ENCODE measurements at places on chromosomes 3 and 15.

- DNase-seq, result no peak
Measured at GRCh38 chr15:90531147-90531546, 1.4 kb downstream of the CRTC3 start.

GRCh38 chr3:127487196-127487595 lies 103.3 kb downstream of the TPRA1 start:
- no peak for DNase-seq

DNA sequence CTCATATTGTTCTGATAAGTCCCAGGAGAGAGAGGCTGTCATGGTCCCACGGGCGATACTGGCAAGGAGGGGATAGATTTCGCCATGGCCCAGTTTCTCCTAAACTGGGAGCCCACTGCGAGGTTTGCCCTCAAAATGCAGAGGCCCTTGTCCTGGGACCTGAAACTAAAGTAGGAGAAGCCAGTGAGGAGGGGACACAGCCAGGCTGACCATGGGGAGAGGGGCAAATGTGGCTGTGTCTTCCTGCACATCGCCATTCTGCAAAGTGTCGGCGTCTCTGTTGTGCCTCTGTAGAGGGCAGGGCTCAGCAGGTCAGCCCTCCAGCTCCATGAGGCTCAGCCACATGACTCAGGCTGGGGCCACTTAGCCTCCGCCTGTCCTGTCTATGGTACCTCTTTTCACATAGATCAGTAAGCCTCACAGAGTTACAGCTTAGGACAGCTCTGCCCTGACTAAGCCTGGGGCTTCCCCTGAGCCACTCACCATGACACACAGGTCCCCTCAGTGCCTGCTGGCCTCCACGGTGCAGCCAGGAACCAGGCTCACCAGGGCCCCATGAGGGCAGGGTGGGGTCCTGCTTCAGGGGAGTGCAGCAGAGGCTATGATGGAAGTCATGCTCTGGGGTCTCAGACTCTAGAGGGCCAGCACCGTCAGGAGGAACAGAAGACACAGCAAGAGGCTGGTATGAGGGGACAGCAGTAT lies 28.6 kb upstream of the PLXNA1 start:
- no peak for DNase-seq

DNA sequence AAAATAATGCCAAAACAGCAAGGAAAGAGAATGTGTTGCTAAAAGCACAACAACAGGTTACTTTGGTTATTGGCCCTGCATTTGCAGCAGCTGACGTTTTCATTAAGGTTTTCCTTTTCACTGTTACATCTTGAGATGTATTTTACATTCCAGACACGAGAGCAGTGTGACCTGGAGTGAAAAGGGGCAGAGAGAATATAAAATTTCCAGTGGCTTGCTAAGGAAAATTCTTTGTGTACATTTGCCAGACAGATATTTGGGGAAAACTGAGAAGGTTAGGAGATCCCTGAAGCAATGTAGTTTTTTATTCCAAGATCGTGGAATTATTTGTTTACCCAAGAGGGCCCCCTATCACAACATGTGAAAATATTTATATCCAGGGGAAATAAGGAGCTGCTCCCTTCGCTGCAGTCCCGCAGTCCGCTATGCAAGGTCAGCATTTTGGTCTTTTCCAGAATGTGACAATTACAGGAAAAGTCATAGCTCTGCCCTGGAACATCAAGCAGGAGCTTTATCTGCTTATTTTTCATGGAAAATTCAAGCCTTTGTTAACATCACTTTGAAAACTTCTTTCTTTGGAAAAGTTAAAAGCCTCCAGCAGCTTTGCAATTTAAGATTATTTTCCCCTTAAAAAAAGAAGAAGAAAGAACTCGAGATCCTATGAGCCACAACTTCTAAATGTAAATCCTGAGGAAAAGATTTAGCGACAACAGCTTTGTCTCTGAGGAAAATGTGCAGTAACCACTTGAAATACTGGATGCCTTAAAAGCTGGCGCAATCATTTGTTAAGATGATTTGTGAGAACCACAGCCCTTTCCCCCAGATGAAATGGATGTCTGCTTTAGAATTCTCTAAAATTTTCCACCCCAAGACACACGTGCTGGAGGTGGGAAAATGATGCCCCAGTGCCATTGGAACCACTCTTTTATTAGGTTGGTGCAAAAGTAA lies 256.4 kb upstream of the TPM1 start:
- DNase-seq, result no peak

DNA sequence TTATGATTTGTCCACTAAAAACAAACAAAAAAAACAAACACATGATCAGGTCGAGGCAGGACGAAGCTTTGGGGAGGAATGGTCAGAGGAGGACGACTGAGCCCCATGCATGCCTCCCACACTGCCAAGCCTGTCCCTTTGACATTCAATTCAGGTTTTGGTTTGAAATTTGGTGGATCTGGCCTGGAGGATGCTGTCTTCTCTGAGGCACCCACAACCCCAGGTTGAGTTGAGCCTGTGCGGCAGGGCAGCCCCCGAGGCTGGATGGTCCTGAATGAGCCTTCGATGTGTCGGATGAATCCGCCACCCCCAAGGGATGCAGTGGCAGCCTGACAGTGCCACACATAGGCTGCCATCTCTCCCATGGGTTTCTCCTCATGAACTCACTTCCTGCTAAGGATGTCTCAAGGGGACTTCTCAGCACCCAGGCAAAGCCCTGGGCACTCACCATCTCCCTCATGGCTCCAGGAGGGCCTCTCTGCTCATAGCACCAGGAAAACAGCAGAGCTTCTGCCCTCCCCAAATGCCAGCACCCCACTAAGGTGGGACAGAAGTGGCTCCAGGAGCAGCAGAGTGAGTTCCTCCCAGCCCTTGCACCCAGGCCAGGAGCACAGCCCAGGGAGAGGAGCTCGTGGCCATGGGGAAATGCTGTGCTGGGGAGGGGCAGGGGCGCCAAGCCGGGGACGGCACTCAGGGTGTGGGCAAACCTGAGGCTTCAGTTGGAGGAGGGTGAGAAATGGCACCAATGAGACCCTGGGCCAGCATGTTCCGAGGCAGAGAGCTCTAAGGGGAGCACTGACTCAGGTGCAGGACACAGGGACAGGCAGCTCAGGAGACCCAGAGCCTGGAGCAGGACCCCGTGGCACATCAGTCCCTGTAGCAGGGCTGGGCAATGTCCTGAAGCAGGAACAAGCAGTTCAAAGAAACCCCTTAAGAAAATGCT lies 18.5 kb downstream of the PRR23E start:
- DNase-seq, result no peak

GRCh38 chr3:177835008-177835407 lies 637.7 kb upstream of the TBL1XR1 start:
- peak; percentile 14 for DNase-seq

DNA sequence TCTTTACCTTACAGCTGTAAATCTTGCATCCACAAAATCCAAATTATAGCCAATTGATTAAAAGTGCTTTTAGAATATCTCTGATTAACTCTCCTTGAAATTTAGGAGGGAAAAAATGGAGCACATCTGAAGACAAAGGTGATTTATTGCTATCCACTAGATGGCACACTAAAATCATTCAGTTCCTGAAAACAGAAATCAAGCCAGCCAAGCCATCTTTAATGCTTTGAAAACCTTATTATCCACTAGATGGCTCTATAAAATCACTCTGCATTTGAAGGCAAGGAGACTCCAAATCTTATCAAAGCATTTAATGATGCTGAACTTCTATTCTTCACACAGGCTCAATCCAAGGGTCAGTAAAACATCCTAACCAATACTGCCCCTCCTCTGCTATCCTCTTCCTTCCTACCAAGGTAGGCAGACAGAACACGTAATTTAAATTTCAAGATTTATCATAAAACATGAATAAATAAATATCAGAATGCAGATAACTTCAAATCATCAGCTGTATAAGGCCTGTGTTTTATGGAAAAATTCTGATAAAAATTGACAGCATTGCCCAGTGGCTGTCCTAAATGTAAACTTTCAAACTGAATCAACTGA lies 48.4 kb downstream of the GOLIM4 start:
- peak; percentile 96 for DNase-seq

DNA sequence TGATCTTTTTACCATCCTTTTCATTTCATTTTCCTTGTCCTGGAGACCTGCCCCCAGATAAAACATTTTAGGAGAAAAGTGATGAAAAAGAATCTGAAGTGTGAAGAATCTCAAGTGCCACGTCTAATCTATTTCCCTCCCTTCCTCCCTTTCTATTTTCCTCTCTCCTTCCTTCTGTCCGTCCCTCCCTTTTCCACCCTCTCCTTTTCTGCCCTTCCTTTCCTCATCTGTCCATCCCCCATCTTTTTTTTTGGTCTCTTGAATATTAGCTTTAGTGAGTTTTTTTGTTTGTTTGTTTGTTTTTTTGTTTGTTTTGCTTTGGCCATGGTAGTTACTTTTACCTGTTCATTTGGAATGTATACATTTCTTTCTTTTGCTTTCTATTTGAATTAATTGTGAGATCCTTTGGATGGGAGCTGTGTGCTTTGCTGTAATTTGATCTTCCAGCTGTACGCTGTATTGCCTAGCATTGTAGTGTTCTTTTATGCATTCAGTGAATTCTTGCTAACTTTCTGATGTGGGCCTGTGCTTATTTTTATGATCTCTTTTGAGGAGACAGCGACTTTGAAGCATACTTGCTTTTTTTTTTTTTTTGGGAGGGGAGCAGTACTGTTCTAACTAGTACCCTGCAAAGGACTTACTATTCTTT lies 19.2 kb downstream of the CDIN1 start:
- DNase-seq, result no peak

DNA sequence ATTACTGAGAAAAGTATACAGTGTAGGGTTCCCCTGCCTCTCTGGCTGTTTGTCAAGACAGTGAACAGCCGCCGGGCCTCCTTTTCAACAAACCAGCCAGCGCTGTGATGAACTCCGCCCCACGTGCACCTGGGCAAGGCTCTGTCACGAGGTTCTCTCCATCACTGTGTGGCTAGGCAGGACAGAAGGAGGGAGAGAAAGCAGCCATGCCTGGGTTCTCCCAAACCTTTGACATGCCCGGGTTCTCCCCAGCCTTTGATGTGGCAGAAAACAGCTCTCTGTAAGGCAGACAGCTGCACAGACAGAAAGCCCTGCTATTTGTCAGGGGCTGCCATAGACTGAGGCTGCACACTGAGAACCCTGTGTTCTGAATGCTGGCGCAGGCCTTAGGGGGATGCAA lies 101.4 kb upstream of the TRPM1 start:
- no peak for DNase-seq

DNA sequence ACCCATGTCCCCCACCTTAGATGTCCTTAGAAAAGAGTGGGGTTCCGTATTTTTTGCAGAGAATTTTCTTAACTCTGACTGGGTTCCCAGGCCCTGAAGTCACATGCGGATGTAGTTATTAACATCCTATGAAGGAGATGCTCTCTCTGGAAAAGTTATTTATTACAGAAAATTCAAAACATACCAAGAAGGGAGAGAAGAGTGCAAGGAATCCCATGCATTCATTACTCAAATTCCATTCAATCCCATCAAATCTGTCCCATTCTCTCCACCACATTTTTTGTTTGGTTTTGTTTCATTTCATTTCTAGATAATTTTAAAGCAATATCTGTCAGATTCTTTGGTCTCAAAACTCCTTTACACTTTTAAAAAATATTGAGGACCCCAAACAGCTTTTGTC lies 34.3 kb upstream of the ANKRD34C start:
- no peak for DNase-seq

DNA sequence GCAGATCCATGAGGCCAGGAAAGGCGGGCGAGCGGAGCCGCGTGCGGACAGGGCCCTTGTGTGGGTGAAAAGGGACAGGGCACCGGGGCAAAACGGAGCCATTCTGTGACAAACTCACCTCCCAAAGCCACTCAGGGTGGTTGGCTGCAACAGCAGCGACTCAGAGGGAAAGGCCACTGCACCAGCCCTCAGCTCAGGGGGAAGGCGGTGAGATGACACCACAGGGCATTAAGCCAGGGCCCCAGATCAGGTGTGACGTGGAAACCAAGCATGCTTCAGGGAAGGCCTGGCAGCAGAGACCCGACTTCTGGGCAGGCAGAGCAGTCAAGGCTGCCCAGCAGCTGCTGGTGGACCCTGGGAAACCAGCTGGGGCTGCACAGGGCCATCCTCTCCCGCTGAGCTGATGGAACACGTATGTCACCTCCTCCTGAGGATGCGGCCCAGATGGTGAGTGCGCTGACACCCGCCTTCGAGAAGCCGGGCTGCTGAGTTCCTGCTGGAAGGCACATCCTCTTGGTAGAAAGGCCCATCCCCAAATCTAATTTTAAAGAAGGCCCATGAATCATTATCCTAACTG lies 82.3 kb downstream of the CHSY1 start:
- no peak for DNase-seq

DNA sequence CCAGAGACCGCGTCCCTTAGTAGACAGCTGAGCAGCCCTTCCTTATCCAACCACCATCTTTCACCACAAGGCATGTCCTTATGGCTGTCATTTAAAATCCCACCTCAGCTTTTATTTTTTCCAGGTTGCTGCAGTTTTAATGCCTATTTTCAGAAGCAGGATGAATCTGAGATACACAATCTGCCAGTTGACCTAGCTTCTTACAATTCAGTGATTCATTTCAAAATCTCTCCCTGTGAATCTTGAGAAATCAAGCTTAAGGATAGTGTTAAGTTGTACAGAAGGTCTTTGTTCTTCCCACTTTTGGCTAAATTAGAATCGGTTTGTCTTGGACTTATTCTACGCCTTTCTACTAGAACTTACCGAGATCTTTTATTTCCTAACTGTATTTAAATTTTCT lies 522.3 kb upstream of the CFAP20DC start:
- no peak for DNase-seq

DNA sequence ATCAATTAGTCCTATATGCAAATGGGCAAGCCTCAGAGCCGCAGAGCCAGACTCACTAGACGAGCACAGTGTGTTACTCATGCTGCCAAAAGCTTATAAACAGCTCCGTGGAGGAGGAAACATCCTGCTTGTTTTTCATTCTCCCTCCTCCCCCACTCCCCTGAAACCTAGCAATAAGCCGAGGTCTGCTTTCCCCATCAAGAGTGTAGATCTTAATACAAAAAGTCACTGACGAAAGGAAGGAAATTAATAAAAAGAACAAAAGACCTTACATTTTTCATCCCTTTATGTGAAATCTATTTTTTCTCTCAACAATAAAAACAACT lies 88.5 kb downstream of the XXYLT1 start:
- no peak for DNase-seq

DNA sequence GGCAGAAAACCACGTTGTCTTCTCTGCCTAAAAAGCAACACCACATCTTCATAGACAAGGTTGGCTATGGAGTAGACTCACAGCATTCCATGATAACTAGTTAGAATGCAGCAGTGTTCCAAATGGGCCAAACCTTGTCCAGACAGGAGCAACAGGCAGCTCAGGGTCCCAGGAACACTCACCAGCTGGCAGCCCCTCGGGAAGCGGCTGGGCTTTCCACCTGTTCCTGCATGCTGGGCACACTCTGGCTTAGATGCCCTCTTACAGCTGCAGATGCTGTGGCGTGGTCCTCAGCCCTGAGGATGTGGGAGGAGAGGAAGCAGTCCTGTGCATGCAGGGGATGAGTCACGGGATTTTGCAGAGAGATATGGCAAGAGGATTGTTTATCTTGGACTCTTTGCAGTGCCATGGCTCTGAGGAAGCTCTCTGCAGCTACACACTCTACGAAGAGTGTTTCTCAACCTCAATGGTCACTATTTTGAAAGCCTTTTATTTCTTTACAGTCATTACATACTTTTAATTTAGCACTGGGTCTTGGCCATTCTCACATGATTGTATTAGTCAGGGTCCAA lies 11.3 kb downstream of the NRROS start:
- peak; percentile 89 for DNase-seq

GRCh38 chr15:98899272-98900021 lies 108.1 kb downstream of the PGPEP1L start:
- peak; percentile 51 for DNase-seq

Data from hematopoietic multipotent progenitor cell treated with erythropoietin and hydrocortisone succinate and interleukin-3 and kit ligand, for 6 days (in vitro differentiated cells).